NCI-H2107 (cell line): ENCODE measurements at places on chromosomes 3 and 15.

- no peak for DNase-seq
These were observed 16.4 kb downstream of the CLK3 start for GRCh38 chr15:74631935-74632560.

GRCh38 chr15:101510212-101511197 lies 21.0 kb upstream of the PCSK6 start:
- no peak for DNase-seq

DNA sequence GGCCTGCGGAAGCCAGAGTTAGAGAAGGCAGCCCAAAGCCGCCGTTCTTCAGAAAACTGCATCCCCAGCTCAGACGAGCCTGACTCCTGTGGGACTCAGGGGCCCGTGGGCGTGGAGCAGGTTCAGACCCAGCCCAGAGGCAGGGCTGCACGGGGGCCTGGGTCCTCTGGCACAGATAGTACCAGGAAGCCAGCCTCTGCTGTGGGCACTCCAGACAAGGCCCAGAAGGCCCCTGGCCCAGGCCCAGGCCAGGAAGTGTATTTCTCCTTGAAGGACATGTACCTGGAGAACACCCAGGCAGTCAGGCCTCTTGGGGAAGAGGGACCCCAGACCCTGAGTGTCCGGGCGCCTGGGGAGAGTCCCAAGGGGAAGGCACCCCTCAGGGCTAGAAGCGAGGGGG lies 23.1 kb downstream of the ALPK3 start:
- no peak for DNase-seq

- DNase-seq = no peak
These were observed 346.3 kb downstream of the DIPK2A start for GRCh38 chr3:144317961-144318360.

DNA sequence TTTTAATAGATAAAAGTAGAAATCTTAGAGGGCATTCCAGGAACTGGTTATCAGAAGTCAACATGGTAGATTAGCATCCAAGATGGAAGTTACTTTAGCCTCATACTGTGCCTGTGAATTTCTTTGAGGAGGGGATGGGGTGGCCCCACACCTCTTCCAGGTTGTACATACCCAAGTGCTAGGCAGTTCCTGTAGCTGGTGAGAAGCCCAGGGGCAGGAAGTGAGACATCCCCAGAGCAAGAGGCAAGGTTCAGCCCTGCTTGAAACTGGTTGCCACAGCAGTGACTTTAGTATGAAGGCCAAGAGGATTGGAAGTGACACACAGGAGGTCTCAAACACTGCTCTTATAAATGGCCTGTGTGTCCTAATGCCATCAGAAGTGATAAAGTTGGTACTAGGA lies 11.9 kb downstream of the GTPBP8 start:
- DNase-seq = no peak

GRCh38 chr3:73215281-73215680 lies 153.8 kb downstream of the EBLN2 start:
- DNase-seq = no peak

GRCh38 chr15:44319385-44319784 lies 30.9 kb downstream of the GOLM2 start:
- DNase-seq = no peak

DNA sequence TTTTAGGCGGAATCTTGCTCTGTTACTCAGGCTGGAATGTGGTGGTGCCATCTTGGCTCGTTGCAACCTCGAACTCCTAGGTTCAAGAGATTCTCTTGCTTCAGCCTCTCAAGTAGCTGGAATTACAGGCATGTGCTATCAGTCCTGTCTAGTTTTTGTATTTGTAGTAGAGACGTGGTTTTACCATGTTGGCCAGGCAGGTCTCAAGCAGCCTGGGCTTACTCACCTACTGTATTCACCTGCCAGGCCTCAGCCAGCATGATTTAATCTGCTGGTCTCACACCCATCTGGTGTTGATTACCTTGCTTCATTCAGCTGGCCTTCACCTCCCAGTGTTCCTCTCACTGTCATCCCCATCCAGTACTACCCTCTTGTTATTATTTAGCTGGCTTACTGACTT lies 102.0 kb downstream of the IL12A start:
- DNase-seq = no peak

DNA sequence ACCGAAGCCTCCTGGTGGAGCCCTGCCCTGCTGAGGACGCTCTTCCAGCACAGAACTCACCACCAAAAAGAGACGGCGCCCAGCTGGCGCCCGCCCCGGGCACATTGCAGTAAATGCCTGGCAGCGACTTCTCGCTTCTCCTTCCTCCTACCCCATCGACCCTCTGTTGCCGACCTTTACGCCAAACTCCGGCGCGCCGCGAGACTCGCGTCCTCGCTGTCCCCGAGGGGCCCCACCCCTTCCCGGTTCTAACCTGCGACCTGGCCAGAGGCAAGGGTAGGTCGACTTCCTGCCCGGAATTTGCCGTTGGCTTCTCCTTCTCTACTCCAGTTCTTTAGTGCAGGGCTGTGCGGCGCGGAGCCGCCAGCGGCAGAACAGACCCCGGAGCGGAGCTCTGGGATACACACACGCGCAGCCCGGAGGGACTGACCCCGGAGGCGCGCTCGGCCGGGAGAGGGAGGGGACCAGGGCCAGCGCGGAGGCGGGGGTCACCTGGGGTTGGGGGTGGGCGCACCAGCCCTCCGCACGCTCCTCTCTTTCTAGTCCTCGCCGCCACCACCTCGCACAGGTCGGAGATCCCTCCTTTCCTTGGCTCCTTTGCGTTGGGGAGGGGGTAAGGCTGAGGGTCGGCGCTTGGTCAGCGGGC lies 226.6 kb upstream of the AZI2 start:
- no peak for DNase-seq

DNA sequence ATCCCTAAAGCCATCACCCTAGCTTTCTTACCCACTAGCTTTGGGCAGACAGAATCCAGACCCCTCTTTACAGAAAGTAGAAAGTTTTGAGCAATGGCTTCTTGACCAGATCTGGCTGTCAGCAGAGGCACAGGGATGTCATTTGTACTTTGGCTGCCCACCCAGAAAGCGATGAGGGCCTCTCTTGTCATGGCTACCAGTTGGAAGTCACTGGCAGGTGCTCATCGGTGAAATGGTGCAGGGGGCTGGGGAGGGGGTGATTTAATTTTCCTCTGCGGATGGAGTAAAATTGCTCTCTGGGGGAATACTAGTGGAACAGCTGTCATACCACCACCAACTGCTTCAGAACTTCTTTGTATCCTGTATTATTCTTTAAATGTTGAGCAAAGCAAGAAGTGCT lies 393.7 kb downstream of the LSAMP start:
- DNase-seq = no peak

- no peak for DNase-seq
These were observed 71.4 kb upstream of the ROPN1 start for GRCh38 chr3:124063197-124063909.

DNA sequence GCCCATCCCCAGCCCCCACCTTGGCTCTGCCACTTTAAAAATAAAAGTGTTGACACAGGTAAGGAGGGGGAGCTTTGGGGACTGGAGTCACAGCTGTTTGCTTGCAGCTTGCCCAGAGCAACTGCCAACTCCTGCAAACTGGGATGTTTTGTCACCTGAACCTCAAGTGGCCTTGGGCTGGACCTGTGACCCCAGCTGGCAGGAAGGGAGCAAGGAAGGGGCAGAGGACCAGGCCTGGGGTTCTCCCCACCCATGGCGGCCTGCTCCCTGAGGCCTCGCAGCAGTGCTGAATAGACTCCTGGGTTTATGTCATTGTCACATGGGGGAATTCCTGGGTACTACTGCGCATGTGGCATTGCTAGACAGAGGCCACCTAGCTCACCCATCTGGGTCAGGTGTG lies 246.9 kb upstream of the TLE3 start:
- no peak for DNase-seq

DNA sequence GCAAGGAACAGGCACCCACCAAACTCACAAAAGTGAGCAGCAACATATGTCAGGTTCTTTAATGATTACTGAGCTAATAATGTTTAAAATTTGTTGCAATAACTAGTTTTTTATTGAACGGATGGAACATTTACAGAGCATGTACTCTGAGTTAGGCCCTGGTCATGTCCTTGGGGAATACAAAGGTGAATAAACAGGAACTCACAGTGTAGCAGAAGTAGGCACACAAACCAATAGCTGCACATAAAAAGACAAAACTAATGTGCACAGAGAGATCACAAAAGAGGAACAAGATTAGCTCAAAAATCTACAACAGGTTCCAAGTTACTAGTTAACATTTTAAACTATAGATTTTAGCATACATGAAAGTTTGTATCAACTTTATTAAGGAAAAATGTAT lies 505.3 kb upstream of the PPP2R3A start:
- no peak for DNase-seq

GRCh38 chr15:41854443-41854842 lies 15.8 kb downstream of the PLA2G4B start:
- DNase-seq = no peak

DNA sequence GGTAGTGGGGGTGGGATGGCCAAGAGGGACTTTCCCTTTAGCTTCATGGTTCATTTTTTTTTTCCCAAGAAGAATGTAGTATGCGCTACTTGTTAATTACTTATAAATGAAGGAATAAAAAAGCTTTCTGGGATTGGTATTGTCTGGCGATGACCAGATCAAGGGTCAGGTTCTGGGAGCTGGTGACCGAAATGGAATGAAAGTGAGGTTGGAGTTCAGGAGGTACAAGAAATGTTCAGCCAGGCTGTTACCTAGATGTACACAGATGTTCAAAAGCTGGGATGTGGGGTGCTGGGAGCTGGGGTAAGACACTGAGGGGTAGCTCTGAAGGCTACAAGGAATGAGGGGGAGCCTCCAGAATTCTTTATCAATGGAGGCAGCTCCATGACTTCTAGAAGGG lies 17.1 kb upstream of the U2SURP start:
- no peak for DNase-seq

DNA sequence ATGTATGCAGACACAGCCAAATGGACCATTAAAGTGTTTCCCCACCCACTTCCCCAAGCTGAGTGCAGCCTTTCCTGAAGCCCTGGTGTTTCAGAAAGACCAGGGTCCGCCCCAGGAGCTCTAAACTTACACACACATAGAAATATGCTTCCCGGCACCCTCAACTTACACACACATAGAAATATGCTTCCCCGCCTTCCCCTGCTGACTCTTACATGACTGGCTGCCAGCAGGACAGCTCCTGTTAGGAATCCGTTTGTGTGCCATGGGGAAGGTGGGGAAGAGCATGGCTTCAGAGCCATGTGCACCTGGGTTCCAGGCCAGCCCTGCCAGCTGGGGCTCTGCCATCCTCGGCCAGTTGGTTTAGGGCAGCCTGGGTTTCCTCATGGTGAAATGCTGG lies 3.6 kb downstream of the CLEC3B start:
- DNase-seq = no peak

DNA sequence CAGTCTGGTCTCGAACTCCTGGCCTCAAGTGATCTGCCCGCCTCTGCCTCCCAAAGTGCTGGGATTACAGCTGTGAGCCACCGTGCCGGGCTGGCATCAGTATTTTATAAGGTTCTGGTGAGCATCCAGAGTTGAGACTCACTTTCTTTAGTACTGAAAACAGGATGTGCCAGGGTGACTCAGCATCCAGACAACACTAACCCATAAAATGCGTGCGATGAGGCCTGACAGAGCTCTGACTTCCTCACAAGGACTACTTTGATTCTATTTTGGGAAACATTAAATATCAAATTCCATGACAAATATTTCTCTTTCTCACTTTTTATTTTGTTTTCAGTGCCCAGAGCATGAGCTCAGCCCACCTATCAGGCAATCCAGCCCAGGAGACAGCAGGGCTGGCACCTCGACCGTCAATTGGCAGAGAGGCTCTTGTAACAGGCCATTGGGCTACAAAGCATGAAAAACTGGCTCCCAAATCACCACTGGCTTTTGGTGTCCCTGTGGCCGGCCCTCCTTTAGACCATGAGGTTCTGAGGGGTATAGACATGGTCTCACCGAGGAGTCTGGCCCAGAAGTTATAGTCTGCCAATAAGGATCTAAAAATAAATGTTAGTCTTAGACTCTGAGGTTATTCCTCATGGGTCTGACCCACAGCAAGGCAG lies 75.0 kb downstream of the FEM1B start:
- DNase-seq = no peak

GRCh38 chr3:51710631-51711351 lies 3.9 kb downstream of the GRM2 start:
- no peak for DNase-seq

- DNase-seq = no peak
These were observed 17.8 kb upstream of the HDGFL3 start for GRCh38 chr15:83225449-83225848.

- DNase-seq = no peak
These were observed 236.6 kb downstream of the SATB1 start for GRCh38 chr3:18188491-18188890.

- DNase-seq = no peak
These were observed 528 bp downstream of the LPCAT4 start for GRCh38 chr15:34366271-34367065.

GRCh38 chr3:150251187-150252062 lies 156.7 kb upstream of the TSC22D2 start:
- no peak for DNase-seq

GRCh38 chr3:109339714-109340648 lies 2.6 kb upstream of the DPPA4 start:
- no peak for DNase-seq

DNA sequence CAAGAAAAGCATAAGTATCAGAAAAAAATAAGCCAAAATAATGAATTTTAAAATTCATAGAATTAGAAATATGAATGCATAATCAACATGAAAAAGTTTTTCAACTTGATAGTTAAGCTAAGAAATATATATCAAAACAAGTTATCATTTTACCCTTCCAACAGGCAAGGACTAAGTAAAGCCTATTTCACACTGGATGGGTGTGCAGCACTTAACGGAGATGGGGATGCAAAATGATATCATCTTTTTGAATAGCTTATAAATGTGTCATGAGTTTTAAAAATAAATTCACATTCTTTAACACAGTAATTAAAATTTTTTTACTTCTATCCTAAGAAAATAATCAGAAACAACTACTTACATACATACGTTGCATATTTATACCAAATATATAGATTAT lies 20.9 kb downstream of the PIK3R4 start:
- no peak for DNase-seq

DNA sequence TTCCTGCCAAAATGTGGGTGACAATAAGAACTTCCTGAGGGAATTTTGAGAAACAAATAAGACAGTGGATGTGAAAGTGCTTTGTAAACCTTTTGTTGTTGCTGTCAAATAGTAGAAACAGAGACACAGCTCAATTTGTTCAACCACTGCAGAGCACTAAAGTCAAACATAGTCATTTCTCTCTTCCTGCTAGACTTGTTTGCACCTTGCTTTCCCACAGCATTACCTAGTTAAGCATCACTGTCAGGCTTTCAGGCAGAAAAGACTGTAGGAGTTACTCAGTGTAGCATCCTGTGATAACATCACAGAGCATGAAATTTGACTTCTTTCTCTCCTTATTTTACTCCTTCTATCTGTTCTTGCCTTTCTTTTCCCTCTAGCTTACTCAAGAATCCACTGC lies 27.1 kb downstream of the SLC12A1 start:
- DNase-seq = no peak
